ENCODE measurements at places on chromosomes 2 and 18.

DNA sequence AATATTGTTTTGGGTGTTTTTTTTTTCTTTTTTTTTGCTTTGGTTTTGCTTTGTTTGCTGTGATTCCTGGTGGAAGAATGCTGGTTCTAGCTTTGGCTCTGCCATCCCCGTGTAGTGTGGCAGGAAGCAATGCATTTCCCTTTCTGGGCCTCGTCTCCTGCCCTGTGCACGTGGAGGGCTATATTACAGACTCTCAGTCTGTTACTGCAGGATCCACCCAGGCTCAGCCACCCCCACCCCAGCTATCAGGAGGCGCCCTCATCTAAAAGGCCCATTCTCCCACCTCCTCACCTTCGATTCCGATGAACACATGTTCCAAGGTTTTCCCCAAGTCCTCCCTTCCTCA, 152.3 kb downstream of the TFCP2L1 start:
- no peak for DNase-seq

- no peak for DNase-seq
These were observed 145.6 kb downstream of the PLCL1 start for GRCh38 chr2:197950006-197950405.

DNA sequence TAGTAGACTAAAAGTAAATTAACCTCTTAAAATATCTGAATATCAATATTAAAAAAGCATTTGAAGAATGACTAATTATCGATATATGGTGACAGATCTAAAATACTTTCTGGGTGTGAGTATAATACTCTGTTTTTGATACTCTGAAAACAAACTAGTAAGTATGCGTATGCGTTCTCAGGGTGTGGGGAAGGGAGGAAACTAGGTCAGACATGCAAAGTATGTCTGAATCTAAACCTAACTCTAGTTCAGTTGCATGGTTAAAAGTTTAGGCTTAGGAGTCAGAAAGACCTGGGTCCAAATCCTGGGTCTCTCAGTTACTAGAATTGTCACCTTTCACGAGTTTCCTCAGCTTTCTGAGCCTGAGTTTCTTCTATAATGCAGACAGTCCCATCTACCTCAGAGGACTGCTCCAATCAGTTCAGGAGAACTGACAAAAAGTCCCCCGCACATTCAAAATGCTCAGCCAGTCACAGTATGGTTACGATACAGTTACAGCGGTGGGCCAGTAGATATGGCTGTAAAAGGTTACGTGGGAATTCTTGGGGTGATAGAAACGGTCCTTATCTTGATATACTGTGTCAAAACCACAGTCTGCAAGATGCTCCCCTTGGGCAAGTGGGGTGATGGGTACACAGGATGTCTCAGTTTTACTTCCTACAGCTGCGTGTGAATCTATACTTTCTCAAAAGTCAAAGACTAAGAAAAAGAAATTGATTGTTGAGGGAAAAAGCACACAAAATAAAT, 29.2 kb downstream of the UNC50 start:
- no peak for DNase-seq

- no peak for DNase-seq
These were observed 48.8 kb upstream of the DNAJC10 start for GRCh38 chr2:182667315-182667695.

DNA sequence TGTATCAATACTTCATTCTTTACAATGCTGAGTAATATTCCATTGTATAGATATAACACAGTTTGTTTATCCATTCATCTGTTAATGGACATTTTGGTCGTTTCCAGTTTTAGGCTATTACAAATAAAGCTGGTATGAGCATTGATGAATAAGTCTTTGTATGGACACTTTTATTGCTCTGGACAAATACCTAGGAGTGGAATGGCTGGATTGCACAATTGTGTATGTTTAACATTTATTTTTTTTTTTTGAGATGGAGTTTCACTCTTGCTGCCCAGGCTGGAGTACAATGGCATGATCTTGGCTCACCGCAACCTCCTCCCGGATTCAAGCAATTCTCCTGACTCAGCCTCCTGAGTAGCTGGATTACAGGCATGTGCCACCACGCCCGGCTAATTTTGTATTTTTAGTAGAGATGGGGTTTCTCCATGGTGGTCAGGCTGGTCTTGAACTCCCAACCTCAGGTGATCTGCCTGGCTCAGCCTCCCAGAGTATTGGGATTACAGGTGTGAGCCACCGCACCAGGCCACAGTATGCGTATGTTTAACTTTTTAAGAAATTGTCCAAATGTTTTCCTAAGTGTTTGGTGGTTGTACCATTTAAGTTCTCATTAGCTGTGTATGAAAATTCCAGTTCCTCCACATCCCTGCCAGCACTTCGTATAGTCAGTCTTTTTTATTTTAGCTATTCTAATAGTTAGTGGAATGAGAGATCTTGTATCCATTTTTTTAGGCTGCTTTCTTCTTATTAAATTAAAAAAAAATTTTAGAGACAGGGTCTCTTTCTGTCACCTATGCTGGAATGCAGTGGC, 194.9 kb upstream of the HAAO start:
- DNase-seq: peak; percentile 92

DNA sequence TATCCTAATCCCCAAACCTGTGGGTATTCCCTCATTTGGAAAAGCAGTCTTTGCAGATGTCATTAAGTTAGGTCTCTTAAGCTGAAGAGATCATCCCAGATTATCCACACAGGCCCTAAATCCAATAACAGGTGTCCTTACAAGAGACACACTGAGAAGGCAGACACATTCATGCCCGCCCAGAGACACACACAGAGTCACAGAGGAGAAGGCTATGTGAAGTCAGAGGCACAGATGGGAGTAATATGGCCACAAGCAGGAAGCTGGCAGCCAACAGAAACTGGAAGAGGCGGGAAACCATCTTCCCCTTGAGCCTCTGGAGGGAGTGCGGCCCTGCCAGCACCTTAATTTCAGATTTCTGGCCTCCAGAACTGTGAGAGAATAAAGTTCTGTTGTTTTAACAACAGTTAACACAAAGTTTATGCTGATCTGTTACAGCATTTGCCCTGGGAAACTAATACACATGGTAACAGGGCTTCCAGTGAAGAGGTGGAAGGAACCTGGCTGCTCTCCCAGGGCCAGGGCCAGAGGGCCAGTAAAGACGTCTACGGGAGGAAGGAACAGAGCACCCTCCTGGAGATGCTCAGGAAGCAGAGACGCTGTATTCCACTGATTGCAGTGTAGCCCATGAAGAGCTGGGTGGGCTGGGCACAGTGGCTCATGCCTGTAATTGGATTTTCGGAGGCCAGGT, 217.5 kb downstream of the GLI2 start:
- no peak for DNase-seq

GRCh38 chr18:68427951-68428401, 286.9 kb downstream of the TMX3 start:
- DNase-seq: peak; percentile 82

DNA sequence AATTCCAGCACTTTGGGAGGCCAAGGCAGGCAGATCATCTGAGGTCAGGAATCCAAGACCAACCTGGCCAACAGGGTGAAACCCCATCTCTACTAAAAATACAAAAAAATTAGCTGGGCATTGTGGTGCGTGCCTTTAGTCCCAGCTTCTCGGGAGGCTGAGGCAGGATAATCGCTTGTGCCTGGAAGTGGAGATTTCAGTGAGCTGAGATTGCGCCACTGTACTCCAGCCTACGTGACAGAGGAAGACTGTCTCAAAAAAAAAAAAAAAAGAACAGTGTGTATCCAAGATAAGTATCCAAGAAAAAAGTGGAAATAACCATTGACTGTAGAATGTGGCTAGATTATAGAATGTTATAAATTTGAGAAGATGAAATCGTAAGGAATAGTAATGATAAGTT, 142.1 kb downstream of the FAM124B start:
- no peak for DNase-seq

DNA sequence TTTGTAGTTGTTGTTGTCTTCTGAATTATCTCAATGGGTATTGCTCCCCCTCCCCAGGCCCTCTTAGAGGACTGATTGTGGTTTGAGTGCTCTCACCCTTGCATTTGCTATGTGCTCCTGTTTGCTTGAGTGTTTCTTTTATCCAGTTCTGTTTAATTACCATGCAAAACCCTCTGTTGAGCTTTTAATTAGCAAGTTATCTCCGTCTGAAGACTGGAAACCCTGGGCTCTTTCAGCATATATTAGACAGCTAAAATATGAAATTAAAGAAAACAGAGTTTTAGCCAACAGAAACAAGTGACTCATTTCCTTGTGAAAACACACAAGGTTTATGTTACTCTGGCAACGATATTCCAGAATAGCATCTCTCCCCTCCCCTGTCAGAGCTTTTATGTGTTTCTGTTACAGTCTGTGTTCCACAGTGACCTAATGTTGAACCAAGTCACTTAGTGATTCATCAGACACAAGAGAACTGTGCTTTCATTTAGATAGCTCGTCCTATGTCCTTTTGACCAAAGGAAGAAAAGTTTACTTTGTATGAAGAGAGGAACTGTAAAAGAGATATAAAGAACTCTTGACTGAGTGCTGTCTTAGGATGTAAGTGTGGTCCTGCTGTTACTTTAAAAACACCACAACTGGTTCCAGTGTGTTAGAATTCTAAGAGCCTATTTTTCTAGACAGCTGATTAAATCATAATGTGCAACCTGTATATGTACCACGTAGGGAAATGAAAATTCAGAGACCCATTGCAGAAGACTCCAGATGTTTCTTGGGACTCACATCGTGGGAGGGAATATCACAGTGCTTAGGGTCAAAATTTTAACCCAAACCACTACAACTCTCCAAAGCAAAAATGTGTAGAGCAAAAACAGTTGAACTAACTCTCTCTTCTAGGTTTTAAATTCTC, 172.8 kb upstream of the RBMS1 start:
- no peak for DNase-seq

- DNase-seq: no peak
These were observed 175.5 kb downstream of the PRPF40A start for GRCh38 chr2:152541712-152542111.

- DNase-seq: no peak
These were observed 3.8 kb downstream of the NT5C1B start for GRCh38 chr2:18585526-18585925.

GRCh38 chr2:42965196-42965595, 172.8 kb upstream of the HAAO start:
- DNase-seq: no peak

DNA sequence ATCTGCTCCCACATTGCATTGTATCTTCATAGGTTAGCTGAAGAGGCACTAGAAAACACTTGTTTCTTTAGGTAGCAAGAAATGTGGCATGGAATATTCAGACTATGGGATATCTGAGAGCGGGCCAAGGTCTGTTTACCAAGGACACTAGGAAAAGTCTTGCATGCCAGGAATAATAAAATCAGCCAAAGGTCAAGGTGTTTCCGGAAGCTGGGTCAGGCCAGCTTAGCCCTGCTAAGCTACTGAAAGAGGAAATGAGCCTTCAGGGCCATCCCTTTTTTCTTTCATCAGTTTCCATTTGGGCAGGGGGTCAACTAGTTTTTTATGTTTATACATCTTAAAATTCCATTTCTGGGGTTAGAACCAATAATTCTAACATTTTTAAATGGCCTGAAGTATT, 101.1 kb downstream of the DPP4 start:
- DNase-seq: no peak

DNA sequence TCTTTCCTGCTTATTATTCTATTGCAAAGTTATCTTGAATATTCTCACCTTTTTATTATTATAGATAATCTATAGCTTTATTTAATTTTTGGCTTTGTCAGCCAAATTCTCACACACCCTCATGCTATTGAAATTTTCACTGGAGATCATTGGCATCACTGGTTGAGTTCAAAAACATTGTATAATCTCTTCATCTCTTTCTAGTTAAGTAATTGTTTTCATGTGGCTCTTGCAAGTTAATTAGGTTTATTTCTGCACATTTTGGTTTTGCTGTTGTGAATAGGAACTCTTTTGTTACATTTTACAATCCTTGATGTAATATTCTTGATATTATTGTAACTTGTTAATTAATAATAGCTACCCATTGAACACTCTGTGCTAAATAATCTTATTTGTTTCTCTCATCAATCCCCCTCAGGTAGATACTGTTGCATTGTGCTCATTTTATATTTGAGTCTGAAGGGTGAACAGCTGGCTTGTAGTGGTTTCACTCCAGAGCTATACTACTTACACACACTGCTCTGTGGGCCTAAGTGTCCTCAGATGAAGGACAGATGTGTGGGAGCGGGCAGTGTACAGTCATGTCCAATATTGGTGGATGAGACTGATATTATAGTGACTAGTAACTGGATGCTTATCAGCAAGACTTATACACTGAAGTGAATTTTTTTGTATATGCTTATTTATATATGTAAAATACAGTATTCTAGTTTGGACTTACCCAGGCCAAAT, 112.7 kb downstream of the LCLAT1 start:
- DNase-seq: no peak

DNA sequence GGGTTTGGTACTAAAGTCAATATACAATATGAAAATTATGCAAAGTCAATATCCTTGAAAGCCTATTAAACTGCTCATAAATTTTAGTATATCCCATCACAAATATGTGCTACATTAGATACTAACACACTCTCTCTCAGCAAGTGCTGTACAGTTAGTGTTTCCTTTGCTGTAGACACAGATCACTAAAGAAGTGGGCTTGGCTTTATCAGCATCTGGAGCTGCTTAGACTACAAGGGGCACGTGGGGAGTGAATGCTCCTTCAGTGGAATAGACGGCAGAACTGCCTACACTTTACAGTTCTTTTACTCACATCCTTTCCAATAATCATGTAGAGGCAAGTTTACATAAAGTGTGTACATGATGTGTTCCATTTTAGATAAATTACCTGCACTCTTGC, 26.0 kb upstream of the EFEMP1 start:
- DNase-seq: no peak

DNA sequence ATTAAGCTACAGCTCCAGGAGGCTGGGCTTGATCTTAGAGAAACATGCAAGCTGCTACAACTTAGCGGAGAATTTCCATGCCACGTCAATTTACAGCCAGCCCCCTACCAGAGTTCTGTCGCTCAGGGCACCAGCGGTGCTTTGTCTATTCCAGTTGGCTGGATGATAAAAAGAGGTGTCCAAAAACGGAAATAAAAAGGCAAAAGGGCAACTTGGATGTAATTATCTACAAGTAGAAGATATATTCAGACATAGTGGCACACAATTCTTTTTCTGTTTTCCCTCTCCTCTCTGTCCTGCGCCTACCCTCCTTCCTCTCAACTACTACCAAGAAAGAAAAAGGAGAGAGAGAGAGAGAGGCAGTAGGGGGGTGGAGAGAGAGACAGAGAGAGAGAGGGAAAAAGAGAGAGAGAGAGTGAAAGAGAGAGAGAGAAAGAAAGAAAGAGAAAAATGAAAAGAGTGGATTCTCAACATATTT, 363 bp upstream of the RFTN2 start:
- DNase-seq: no peak

GRCh38 chr18:62107881-62108280, 79.0 kb downstream of the PIGN start:
- no peak for DNase-seq

- no peak for DNase-seq
These were observed 39.6 kb downstream of the FTCDNL1 start for GRCh38 chr2:199811346-199811745.

- no peak for DNase-seq
These were observed 232.2 kb downstream of the SETBP1 start for GRCh38 chr18:44912740-44913478.

GRCh38 chr2:190501702-190502407, 32.7 kb downstream of the NEMP2 start:
- DNase-seq: no peak

- DNase-seq: no peak
These were observed 87.3 kb downstream of the ACAA2 start for GRCh38 chr18:49725809-49726674.

Data from keratinocyte (primary cell).